ENCODE measurements at places on chromosomes 11 and 22.
A peak's percentile ranks its signal among the peaks of the same experiment; 100 is the strongest.

GRCh38 chr11:121567995-121568394 lies 115.2 kb upstream of the SORL1-AS1 start:
- no peak for DNase-seq

DNA sequence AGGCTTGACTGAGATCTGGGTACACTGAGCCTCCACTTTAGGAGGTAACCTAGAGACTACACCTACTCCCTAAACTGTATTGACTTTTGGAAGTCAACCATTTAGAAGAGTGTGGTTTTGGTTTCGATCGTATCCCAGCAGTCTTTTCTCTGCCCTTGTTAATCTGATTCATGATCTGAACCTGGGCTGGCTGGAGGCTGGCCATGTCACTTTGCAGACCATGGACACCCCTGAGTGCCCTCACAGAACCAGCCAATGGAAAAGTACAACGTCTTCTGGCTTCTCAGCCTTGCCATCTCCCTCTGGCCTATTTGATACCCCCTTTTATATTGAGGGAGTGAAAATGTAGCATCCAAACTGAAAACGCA lies 10.8 kb downstream of the EHF start:
- no peak for DNase-seq

- DNase-seq: no peak
Observed at GRCh38 chr11:34783816-34784317, 132.3 kb downstream of the APIP start.

- DNase-seq: no peak
Observed at GRCh38 chr11:10680956-10681487, 12.5 kb downstream of the IRAG1 start.

DNA sequence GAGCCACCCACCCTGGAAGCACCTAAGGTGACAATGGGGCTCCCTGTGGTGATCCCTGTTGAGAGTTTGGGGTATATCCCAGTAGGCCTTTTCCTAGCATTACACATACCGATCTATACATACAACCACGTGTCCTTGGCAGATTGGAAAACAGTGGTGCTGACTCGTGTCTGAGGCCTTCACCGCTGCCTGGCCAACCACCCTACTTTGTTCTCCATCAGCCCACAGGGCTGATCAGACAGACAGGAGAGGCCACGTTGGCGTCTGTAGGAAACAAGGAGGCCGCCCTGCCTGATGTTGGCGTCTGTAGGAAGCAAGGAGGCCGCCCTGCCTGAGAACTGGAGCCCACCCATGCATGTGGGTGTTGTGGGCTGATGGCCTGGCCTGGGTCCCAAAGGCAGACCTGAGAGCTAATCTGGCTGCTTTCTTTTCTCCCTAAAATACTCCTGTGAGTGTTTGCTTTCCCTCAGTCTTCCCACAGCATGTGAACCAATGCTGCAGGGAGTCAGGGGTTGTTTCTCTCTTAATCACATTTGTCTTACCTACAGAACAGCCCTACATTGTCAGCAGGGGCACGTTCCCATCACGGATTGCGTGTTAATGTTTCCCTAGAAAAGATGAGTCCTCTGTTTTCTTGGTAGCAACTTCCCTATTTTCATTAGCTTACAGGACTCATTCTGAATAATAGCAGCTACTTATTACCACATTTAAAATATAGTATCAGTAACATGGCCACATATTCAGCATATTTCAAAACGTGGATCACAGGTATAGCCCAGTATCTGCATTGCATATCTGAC lies 57.2 kb downstream of the SBF1 start:
- DNase-seq: no peak

- DNase-seq: no peak
Observed at GRCh38 chr11:7909585-7910285, 21.3 kb downstream of the OR10A6 start.

GRCh38 chr11:131928992-131929391 lies 558.6 kb downstream of the NTM start:
- no peak for DNase-seq

- no peak for DNase-seq
Observed at GRCh38 chr11:132671851-132672370, 860.4 kb downstream of the OPCML start.

GRCh38 chr22:40791241-40791640 lies 27.9 kb downstream of the SLC25A17 start:
- no peak for DNase-seq

DNA sequence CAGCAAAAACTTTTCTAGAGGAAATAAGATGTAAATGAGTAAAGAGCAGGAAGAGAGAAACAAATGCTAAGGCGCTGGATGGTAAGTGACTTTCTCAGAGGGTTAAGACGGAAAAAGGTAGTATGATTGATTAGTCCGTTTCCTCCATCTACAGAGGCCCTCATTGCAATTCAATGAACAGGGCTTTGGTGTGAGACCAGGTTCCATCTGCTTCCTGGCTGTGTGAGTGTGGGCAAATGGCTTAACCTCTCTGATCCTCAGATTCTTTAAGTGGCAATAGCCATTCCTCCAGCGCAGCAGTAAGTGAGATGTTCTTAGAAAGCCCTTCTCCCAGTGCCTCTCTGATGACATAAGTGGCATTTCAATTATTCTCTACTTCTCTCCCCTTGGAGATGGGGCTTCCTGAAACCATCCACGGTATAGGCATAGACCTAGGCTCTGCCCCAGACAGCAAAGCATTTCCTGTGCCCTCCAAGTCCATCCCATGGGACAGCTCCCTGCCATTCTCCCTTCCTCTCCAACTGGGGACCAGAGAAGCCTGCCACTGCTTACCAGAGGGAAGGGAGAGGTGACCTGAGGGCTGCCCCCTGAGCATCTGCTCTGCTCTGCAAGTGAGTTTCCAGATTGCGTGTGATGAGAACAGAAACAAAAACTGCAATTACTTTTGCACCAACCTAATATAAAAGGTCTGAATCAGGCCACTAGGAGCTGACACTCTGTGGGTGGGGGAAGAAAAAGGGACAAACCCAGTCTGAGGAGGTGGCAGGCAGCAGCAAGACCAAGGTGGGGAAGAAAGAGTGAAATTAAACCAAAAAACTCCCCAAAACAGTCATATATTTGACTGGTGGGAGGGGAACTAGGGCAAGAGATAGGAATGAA lies 12.7 kb upstream of the CD44 start:
- peak; percentile 23 for DNase-seq

- DNase-seq: no peak
Observed at GRCh38 chr11:8066911-8067455, 14.0 kb upstream of the TUB start.

DNA sequence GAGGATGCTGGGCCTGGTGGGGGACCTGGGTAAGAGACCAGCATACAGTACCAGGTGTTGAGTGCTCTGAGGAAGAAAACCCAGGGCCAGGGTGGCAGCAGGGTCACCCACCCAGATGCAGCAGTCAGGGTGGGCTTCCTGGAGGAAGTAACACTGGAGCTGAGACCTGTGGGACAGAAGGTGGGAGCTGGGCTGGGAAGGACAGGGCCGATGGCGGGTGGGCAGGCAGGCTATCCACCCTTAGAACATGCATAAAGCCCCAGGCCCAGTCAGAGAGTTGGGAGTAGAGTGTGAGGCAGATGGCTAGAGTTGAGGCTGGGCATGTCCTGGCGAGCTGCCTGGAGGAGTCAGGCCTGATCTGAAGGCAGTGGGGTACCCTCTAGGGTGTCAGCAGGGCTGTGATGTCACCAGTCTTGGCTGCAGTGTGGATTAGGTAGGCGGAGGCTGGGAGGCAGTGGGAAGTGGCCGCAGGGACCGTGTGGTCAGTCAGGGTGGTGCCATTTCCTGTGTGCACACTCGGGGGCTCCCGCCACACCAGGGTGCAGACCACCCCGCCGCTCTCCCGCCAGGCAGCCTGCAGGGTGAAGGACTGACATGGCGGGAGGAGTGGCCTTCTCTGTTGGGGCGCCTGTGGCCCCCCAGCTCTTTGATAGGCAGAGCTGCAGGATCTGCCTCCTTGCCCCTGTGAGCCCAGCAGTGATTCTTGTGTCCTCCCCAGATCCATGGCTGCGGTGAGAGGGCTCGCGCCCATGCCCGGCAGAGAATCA lies 35.3 kb downstream of the IGHMBP2 start:
- no peak for DNase-seq

DNA sequence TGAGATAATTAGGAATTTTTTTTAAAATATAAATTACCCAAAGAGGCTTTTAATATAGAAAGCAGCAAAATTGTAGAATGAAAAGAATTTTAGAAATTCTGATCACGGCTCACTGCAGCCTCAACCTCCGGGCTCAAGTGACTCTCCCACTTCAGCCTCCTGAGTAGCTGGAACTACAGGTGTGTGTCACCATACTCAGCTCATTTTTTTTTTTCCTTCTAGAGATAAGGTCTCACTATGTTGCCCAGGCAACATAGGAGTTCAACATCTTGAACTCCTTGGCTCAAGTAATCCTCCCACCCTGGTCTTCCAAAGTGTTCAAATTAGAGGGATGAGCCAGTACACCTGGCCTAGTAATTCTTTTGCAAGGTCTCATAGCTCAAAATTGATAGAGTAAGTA lies 76.7 kb downstream of the ATG16L2 start:
- DNase-seq: no peak

- no peak for DNase-seq
Observed at GRCh38 chr11:116777056-116777455, 4.3 kb upstream of the BUD13 start.

DNA sequence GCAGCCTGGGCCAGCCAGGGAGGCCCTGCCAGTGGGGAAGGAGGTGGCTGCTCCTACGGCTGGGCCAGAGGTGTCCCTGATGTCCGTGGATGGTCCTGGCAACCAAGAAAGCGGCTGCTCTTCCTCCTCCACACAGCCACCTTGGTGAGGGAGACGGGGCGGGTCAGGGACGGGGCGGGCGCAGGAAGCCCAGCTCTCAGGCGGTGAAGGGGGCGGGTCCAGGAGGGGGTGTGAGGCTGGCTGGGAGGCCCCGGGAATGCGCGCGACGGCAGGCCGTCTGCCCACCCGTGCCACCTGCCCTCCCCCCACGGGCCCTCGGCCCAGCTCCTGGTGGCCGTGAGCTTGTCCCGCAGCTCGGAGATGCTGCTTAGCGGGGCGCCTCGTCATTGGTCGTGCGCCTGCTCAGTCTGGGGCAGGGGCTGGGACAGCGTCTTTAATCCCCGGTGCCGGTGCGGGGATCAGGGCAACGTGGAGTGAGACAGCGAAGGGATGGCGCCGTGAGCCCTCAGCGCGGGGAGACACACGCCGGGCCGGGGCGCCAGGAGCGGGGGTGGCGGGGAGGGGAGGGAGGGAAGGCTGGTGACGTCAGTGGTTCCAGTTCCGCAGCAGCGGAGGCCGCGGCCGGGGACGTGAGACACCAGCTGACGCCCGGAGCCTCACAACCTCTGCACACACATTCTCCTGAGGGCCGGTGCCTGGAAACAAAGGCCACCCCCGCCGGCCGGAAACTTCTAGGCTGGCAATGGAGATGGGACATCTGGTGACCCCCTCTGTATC lies 6.7 kb upstream of the BRSK2 start:
- DNase-seq: peak; percentile 85

GRCh38 chr11:12088047-12088481 lies 22.3 kb upstream of the MICAL2 start:
- no peak for DNase-seq

- no peak for DNase-seq
Observed at GRCh38 chr11:121801394-121801748, 314.6 kb downstream of the BLID start.

DNA sequence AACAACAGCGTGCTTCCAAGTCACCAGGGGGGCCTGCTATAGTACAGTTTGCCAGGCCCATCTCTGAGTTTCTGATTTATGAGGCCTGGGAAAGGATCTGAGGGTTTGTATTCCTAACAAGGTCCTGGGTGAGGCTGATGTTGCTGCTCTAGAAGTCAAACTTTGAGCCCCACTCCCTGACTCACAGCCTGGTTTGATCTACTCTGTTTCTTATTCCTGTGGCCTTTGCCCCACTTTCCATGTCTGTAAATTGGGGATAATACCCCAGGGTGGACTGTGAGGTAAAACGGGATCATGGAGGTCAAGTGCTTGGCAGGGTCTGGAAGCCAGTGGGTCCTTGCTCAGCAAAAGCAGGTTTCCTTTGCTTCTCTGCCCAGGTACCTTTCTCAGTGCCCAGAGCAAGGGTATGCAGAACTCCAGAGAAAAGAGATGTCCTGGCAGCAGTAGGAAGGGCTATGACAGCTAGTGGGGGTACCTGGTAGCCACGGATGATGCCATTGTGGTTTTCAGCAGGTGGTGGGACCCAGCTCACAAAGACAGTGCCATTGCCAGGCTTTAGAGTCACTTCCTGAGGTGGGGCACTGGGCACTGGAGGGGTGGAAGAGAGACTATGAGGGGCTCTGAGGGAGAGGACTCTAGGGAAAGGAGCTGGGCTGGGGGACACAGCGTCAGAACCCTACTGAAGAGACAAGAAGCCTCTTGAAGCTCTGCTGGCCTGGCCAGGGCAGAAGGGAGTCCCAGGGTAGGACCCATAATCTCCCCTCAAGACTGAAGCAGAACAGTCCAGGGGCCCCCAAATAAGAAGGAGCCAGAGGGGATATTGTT lies 2.8 kb downstream of the ROBO4 start:
- DNase-seq: no peak

GRCh38 chr11:63683133-63683991 lies 2.1 kb downstream of the RTN3 start:
- no peak for DNase-seq

DNA sequence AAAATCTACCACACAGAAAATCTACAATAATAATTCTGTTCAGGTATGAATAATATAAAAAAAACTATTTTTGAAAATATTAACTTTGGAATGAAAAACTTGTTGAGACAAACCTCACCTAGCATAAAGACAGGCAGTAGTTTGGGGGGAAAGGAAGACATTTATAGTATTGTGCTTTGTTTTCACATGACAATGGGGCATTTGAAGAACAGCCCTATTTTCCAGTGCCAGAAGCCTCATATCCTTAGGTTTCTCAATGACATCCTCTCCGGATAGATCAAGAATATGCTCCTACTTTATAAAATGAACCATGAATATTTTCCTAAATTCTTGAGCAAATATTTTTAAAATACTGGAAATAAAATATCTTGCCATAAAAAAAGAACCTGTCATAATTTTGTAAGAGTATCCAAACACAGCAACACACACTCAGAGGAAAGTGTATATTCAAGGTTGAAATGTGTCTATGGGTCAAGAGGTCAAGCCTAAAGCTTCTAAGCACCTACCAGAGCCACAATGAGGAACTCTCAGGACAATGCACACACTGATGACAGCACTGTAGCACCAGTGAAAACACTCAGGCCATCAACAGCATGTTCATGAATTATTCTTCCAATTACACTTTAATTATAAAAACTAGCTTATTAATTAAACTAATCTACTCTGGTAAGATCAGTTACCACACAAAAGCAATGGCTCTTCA lies 68.7 kb downstream of the MRTFA start:
- no peak for DNase-seq

All from CD4-positive, alpha-beta T cell treated with Interleukin-17A for 4 hours (primary cell).